ENCODE measurements at places on chromosomes 6 and 20.
A peak's percentile ranks its signal among the peaks of the same experiment; 100 is the strongest.

DNA sequence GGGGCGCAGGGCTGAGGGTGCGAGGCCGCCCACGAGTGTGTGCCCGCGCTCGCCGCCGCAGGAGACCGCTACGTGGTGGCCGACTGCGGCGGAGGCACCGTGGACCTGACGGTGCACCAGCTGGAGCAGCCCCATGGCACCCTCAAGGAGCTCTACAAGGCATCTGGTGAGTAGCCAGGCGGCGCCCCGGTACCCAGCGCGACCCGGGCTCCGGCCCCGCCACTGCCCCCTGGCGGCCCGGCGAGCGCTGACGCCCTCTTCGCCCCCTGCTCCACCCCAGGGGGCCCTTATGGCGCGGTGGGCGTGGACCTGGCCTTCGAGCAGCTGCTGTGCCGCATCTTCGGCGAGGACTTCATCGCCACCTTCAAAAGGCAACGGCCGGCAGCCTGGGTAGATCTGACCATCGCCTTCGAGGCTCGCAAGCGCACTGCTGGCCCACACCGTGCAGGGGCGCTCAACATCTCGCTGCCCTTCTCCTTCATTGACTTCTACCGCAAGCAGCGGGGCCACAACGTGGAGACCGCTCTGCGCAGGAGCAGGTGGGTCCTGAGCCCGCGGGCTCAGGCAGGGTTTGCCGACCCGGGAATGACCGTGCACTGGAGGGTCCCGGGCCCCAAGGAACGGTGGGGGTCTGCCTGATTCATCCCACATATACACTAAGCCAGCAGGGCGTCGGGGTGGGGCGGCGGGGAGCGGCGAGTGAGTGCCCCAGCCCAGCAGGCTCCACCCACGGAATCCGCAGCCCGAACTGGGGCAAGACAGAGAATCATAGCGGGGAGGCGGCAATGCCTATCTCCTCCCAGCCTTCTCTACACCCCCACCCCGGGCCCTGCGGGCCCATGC is 17.4 kb downstream of the HSPA12B start:
- DNase-seq, result no peak

DNA sequence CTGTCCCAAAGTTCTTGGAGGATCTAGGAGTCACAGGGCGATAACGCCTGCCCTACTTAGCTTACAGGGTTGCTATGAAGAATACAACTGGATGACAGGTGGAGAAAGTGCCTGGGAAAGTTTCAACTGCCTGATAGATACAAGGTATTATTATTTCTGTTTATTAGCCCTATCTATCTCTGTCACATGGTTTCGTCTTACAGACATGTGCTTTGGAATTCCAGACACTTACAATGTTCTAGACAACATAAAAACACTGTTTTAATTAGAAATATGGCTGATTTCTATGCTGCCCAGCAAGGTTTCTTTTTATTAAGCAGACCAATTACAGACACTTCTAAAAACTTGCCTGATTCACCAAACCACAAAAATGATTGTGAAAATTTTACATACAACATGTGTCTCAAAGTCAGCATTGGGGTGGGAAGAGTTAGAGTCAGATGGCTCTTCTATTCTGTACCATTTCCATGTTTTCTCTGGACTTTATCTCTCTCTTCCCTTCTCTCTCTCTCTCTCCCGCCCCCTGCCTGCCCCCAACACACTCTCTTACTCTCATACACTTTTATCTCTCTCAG is 50.0 kb downstream of the GJA10 start:
- no peak for DNase-seq

- no peak for DNase-seq
These were observed 272.9 kb upstream of the KCNQ5 start for GRCh38 chr6:72348926-72349325.

DNA sequence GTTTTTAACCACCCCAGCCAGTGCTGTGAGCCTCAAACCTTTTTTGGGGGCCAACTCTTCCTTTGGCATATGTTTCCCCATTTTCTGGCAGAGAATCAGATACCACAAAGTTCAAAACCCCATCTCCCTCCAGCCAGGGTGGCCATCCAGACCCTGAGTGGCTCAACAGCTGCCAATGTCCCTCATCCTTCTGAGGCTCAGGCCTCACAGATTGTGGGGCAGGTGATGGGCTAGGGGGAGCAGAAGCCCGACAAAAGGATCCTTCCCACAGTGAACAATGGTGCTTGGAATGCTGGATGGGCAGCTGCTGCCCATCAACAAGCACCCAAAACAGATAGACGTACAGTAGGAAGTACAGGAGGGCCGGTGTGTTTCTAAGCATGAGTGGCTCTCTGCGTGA is 42.6 kb upstream of the IL17A start:
- no peak for DNase-seq

DNA sequence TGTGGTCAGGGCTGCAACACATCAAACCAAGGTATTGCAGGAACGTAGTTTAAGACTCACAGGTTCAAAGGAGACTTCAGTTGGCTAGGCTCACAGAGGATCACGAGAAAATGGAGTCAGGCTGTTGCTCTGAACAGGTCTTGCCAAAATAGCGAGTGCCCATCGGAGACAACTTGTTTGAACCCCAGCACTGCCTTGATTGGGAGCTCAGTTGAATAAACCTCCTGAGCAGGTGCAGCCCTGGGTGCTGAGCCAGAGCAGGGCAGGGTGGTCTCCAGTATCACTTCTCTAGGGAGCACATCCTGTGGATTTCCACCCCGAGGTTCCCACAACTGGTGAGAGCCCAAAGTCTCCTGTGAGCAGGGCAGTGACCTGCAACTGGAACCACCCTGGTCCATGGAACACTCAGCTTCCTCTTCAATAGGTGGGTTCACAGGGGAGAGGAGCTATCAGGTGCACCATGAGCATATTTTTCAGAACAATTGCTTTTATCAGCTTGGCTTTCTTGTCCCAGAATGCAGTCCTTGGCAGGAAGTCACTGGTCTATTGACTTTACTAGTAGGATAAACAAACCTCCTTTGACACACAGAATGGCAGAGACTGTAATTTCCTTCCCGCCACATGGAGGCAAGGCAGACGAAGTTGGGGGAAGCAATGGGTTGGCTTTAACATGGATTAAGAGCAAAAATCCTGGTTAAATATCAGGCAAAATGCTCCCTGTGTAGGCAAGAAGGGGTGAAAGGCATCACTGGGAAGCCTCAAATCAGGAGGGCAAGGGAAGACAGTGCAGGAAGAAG is 267.7 kb upstream of the FOXQ1 start:
- DNase-seq, result no peak

GRCh38 chr6:160798625-160799024 is 96.6 kb downstream of the PLG start:
- no peak for DNase-seq

DNA sequence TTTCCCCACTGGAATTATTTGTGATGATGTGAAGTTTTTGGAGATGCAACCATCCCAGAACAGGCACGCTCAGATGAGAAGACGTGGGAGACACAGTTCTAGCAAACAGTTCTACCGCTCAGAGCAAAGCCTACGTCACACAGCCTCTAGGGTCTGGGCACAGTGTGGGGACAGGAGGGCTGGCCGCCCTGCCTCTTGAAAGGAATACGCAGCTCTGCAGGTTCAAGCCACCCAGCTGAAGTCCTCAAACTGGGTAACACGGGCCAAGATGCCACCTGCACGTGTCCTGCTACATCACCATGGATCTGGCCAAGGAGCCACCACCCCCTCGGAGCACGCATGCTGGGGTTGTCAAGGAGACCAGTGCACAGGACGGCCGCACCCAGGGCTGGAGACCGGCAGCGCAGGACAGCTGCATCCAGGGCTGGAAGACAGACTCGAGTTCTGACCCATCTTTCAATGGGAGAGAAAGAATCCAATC is 75.0 kb downstream of the NOL4L start:
- DNase-seq, result peak; percentile 55

DNA sequence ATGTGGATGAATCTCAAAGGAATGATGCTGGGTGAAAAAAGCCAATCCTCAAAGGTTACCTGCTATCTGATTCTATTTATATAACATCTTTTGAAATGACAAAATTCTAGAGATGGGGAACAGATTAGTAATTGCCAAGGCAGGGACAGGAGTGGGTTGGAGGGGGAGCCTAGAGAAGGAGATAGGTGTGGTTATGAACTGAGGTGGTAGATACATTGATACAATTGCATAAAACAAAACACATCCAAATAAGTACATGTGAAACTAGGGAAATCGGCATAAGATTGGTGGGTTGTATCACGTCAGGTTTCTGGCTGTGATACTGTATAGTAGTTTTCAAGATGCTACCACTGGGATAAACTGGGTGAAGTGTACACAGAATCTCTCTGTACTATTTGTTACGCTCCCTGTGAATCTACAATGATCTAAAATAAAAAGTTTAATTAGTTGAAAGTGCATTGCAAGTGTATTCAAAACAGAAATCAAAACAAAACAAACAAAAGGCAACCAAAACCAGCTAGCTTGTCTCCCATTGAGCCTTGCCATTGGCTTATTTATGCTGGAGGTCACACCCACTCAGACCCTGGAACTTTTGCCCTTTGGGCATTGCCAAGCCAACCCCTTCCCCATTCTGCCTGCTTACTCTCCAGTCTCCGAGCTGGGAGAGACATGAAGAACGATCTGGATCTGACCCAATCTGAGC is 27.8 kb downstream of the PPP1R16B start:
- DNase-seq, result no peak

DNA sequence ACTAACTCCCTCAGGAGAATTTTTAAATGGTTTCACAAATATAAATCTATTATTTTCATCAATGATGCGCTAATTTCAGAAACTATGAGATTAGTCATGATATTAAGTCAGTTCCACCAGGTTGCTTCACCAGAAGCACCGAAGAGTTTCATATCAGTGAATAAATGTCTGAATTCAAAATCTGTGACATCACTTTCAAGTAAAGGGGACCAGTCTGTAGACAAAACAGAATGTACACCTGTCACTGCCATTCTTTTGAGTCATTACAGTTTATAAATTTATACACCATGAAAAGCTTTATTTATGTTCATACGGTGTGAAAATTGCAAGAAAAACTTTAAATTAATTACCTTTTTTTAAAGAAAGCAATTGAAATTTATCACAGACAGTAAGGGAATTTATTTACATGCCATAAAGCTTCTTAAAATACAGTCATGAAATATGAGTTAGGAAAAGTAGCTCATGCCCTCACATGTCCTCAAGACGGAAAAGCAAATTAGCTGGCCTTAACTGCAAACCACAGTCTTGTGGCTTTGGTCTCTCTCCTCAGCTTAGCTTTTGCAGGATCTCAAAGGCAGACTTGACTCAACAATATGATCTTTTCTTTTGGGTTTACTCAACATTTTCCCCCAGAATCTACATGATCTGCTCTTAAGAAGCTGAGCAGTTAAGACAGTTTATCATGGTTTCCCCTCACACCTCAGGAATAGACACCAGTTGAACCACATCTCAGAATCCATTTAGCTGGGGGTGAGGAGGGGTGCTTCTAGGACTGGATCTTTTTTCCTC is 177.7 kb upstream of the MCHR2 start:
- DNase-seq, result no peak

GRCh38 chr6:42190554-42191183 is 4.1 kb downstream of the GUCA1B start:
- no peak for DNase-seq

GRCh38 chr20:16639027-16639941 is 66.0 kb upstream of the KIF16B start:
- DNase-seq, result no peak

GRCh38 chr20:34110025-34110744 is 1.9 kb downstream of the EIF2S2 start:
- DNase-seq, result no peak

- DNase-seq, result peak; percentile 71
These were observed 51.1 kb downstream of the GGTLC1 start for GRCh38 chr20:23937303-23938117.

GRCh38 chr6:125198398-125198937 is 44.9 kb downstream of the TPD52L1 start:
- no peak for DNase-seq

GRCh38 chr6:112443179-112444065 is 96.3 kb downstream of the RFPL4B start:
- peak; percentile 71 for DNase-seq

GRCh38 chr6:43089874-43090558 is 13.9 kb downstream of the PTK7 start:
- DNase-seq, result no peak

- peak; percentile 70 for DNase-seq
These were observed 526 bp downstream of the SOD2 start for GRCh38 chr6:159692303-159693127.

DNA sequence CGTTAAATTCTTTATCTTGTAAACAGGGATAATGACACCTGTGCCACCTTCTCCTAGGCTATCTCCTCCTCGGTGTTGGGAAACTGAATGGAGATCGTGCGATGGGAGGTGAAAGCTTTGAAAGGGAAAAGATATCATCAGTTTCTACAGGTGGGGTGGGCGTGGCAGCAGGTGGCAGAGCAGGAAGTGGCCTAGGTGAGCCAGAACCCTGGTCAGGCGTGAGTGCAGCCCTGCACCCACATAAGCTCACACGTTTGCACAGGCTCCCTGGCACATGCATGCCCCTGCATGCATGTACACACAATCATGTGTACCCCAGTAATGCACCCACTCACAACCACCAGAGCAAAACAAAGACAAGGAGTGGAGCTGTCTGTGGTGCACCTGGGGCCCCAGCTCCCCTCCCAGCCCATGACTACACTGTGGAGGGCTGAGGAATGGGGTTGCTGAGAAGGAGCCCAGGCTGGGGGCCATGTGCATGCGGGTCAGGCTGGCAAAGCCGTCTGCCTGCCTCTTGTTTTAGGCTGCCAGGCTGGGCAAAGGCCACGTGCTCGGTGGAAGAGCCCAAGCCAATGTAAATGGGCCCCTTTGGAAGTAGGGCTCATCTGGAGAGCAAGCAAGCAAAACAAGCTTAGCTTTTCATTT is 61.5 kb downstream of the TFAP2C start:
- DNase-seq, result no peak

DNA sequence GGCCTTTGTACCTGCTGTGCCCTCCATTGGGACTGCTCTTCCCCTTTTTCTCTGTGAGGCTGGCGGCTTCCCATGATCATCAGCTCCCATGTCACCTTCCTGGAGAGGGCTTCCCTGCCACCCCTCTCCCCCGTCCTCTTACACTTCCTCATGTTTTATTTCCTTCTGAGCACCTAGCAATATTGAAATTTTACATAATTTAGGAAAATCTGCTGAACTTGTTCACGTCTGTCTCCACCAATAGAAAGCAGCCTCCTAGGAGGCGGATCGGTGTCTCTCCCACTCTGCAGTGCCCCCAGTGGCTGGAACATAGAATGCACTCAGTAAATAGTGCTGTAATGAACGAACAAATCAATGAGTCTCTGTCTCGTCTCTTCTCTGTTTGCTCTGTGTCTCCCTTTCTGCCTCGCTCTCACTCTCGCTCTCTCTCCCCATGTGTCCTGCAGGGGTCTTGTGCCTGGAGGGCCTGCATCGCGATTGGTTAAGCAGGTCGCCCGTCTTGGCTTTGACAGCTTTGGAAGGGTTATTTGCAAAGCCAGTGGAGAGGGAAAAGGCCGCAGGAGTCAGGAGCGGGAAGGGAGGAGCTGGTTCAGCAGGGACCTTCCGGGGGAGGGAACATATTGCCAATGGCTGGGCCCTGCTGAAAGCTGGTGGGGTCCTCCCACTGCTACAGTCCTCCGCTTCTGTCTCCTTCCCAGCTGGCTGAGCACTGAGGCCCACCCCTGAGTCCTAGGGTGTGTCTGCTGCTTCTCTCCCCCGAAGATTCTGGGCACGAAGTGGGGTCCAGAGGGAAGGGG is 12.1 kb upstream of the OCSTAMP start:
- DNase-seq, result peak; percentile 88

Data from sciatic nerve (tissue), 2 donors.